ENCODE measurements at places on chromosomes 13 and 19.

DNA sequence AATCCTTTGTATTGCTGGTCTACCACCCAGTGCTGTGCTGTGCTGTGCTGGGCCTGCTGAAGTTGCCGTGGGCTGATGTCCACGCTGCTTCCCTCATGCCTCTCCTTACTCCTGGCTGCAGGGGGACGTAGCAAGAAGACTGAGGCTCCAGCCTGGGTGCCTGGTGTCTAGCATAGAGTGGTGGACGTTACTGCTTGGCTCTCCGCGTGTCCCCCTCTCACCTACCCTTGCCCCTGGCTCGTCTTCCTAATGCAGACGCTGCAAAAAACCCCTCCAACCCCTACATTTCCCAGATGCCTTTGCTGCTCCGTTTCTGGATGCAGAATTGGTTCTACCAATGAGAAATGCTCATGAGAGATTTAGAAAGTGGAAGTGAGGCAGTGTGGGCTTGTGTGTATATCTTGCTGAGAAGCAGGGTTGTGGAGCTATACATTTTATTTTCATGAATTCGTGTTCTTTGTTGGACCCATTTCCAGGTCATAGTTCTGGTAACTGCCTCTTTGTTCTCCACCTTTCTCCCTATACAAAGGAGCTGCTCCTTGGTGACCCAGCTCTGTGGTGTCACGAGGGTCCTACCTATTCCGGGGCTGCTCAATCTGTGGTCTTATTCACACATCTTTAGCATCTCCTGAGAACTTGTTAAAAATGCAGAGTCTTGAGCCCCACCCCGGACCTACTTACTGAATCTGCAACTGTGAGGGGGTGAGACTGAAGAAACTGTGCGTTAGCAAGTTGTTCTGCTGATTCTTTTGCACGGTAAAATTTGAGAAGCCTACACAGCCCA is 7.9 kb upstream of the DENND1C start:
- DNase-seq = no peak

DNA sequence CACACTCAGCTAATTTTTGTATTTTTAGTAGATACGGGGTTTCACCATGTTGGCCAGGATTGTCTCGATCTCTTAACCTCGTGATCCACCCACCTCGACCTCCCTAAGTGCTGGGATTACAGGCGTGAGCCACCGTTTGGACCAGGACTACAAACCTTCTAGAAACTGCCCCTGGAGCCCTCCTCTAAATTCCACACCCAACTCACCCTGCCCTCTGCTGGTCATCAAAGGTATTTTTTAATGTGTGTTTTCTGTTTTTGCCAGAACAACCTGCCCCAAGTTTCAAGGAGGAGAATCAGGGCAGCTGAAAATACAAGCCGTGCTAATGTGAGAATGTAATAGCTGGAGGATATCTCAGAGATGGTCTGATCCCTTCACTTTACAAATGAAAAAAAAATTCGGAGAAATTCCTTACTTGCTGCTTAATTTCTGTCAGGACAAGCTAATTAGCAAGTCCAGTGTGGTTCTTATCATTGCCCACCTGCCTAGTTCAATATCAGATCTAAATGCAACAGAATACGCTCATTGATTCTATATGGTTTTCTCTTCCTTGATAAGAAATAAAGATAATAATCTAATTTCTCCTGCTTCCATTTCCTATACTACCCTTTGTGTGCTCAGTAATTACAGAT is 4.1 kb downstream of the ATP8A2 start:
- DNase-seq = peak; percentile 28

DNA sequence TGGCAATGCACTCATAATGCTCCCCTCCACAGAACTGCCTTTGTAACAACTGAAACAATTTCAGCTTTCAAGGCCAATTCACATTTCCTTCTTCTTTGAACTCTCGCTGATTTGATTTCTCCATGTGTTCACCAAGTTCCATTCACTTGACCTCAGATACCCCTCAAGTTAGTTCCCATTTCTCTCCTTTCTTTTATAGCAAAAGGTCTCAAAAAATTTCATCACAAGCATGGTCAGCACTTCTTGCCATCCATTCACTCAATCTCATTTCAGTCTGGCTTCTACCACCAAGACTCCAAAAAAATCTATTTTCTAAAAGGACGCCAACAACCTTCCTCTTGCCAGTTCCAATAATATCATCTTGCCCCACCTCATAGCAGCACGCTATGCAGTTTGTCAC is 135.7 kb downstream of the DIAPH3 start:
- no peak for DNase-seq

DNA sequence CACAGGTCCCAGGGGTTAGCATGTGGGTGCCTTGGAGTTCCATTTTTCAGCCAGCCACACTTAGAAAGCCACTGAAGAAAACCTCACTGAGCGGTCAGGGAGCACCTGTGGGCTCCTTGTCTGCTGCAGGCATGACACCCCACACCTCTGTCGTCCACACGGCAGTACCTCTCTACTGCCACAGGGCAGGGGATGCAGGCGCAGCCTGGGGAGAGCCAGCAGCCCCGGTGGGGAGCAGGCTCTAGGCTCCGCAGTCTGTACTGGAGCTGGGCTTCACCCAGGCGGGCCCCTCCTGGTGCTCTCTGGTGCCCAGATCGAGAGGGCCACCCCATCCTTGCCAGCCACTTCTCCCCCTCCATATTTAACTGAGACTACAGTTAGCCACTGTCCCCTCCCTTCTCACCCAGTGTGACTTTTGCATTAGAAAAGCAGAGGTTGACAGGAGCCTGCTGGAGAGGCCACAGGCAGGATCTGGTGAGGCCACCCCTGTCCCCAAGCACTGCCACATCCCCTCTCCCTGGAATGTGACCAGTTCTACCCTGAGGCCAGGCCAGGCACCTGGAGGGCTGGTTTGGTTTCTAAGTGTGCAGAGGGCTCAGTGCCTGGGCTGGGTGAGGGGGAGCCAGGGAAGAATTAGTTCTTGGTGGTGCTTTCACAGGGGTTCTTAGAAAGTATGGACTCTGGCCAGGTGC is 104.4 kb downstream of the KDM4B start:
- no peak for DNase-seq

DNA sequence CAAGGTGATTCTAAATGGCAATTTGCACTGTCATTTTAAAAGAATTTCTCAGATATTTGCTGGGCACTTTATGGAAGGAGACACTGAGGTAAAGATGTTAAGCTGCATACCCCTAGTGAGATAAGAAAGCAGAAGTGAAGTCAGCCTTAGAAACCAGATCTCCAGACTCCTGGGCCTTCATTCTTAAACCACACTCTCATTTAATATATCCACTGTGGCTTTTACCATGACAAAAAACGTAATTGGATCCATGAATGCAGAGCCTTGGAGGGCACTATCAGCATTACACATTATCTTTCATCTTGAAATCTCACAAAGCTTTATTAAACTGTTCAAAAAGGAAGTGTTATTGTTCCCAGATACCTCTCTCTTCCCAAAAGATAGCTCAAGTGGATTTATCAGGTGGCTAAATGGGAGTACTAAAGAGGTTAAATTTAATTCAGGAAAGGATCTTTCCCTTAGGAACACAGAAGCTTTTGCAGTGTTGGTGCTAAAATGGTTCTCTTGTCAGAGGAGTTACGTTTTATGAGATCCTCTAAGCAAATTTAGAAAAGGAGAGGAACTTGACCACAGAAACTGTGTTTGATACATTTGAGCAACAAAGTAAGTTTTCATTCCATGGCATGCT is 1060.4 kb downstream of the EFNB2 start:
- DNase-seq = no peak

DNA sequence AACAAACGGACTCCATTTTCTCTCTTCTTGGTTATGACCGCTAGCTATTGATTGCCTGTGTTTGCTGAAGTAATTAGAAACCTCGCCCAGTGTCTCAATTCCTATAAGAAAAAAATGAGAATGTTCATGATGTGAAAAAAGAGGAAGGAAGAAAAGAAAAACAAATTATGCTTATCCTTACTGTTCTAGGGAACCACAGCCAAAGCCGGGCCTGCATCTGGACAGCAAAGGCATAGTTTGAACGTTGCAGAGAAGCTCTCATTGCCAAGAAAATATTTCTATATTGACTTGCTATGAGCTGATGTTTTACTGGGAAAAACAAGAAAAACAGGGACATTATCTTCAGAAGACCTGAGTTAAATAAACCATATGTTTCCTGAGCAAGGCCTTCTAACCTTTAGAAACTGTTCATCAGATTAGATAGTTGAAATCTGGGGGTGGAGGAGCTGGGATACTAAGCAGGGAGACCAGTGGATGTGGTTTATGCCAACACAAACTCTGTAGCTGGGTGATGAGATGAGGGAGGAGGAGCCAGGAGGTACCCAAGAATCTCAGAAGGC is 55.0 kb downstream of the EFNB2 start:
- no peak for DNase-seq

DNA sequence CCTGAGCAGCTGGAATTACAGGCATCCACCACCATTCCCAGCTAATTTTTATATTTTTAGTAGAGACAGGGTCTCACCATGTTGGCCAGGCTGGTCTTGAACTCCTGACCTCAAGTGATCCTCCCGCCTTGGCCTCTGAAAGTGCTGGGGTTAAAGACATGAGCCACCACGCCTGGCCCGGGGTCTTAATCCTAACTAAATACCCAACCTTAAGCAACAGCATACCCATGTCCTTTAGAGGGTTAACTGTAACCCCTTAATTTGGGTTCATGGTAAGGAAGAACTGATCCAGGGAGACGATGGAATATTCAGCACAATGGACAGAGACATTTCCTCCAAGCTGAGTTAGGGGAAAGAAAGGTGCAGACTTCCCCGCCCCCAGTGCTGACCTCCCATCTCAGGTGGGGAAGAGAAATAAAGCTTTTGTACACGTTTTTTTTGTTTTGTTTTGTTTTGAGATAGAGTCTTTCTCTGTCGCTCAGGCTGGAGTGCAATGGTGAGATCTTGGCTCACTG is 8.7 kb upstream of the GALP start:
- no peak for DNase-seq

DNA sequence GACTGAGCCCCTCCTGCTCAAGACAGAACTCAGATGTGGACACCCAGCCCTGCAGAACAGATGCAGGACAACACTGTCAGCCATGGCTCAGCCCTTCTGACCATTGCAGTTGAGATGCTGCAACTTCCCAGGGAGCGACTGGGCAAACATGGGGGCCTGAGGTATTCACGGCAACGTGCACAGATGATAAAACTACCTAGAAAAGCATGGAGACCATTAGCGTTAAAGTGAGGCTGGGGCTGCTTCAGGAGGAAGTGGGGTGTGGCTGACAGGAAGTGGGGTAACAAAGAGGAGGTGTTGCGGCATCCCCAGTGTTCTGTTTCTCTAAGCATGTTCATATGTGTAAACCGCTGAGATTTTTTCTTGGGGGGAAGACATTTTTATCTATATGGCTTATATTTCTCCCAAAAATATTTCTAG is 1.3 kb upstream of the SIGLEC9 start:
- DNase-seq = peak; percentile 43

- DNase-seq = no peak
Observed at GRCh38 chr13:113166681-113167080, 8.2 kb downstream of the PROZ start.

DNA sequence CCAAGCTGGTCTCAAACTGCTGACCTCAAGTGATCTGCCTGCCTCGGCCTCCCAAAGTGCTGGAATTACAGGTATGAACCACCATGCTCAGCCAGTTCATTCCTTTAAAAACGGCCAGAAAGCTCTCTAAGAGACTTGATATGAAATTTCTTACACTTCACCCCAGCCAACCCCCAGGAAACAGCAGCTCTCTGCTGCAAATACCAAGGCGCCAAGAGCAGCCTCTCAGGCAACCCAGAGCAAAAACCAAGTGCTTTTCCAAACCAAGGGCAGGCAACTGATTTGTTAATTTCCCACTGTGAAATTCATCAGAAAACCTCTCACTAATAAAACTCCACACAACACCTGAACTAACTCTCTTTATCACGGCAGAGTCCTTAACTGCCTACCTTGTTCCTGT is 44.9 kb downstream of the LATS2 start:
- DNase-seq = no peak

DNA sequence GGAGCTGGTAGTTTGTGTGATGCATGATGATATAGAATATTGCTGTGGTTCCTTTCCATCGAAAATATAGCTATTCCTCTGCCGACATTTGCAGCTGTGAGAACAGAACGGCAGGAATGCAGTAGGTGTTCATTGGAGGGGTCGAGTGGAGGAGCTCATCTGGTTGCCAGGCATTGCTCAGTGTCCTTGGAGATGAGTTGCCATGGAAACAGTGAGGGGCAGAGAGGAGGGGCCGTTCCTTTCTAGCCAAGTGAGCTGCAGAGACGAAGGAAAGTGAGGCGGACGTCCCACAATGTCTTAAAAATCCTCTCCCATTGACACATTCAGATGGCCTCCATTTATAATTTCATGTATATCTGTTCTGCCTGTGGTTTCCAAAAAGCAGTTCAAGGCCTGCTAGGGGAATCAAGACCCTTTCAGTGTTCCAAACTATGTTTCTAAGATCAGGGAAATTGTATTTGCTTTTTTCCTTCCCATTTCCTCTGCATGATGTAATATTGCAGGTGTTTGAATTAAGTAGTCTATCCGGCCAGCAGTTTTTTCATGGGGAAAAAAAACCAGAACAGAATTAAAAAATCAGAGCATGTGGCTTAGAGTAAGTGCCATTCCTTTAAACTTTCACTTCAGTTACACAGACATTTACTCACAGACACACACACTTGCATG is 41.2 kb upstream of the ZNF835 start:
- DNase-seq = no peak

DNA sequence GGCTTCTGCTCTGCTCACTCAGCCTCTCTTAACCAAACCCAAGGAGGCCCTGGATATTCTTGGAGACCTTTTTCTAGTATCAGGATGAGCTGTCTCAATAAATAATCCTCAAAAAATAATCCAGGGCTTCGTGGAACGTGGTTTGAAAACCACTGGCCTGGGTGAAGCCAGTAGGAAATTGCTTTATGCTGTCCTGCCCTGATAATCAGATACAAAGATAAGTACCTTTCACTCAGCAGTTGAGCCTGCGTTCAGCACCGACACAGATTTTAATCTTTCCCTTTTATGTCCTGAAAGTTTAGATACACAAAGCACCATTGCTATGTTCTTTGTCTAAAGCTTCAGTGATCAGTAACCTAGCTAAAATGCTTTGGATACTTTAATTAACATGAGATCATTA is 460.0 kb downstream of the RFC3 start:
- DNase-seq = no peak

- DNase-seq = no peak
Observed at GRCh38 chr19:39943586-39943985, 9.2 kb upstream of the FCGBP start.

- DNase-seq = no peak
Observed at GRCh38 chr19:8028951-8029491, 23.5 kb upstream of the CCL25 start.

All from activated naive CD8-positive, alpha-beta T cell treated with anti-CD3 and anti-CD28 coated beads, Interleukin-2, amount 50 U/mL, for 24 hours (primary cell).